ENCODE measurements at places on chromosomes 7 and 10.

DNA sequence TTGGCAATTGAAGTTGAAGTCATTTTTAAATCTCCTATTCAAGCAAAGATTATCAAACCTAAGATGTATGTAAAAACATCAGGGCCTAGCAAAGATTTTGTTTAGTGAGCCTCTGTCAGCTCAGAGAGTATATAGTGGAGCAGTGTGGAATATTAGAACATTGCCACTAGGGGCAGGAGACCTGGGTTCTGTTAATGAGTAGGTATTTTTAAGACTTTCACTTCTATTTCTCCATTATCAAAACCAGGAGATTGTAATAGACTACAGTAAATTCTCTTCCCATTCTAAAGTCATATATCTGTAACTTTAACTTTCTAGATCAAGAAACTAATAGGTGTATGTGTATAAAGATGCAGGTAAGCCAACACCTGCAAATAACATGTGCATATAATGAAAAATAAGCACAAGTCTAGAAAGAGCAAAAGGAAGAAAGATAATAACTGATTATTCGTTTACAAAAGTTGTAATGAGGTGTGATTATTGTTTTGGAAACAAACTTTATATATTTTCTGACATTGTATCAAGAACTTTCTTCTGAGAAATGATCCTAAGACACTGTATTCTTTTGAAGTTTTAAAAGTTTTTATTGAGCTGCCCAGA lies 64.4 kb downstream of the KCND2 start:
- no peak for DNase-seq

- no peak for DNase-seq
These were observed 87.0 kb upstream of the KMT2E start for GRCh38 chr7:104927055-104927454.

GRCh38 chr7:10779465-10780399 lies 193.9 kb upstream of the PHF14 start:
- DNase-seq = peak; percentile 74

DNA sequence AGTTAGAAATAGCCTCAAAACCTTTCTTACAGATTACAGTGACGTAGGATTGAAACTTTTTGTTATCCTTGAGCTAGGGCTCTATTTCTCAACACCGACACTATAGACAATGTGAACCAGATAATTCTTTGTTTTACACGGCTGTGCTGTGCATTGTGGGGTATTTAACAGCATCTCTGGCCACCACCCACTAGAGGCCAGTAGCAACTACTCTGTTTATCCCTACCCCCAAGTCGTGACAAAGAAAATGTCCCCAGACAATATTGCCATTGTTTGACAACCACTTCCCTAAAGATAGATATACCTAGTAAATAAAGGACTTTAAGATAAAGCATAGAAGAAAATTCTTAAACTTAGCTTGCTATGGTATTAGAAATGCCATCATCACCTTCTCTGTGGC lies 359.6 kb downstream of the ARL4A start:
- DNase-seq = no peak

GRCh38 chr7:28358423-28358868 lies 53.9 kb upstream of the CREB5 start:
- no peak for DNase-seq

DNA sequence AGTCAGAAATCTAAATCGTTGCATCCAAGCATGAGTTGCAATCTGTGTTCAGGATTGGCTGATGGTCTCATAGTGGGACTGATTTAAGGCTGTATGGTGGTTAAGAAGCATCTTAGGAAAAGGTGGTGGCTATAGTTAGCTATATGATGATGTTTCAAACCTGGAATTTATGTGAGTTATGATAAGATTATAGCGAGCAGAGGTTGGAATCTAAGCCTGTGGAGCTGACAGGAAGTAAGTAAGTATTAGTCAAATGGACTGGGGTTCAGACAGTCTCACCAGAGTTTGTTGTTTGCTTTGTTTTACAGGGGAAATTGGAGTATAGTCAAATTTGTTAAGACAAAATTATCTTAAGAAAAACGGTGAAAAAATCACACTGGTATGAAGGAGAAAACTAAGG lies 56.7 kb downstream of the ANKRD7 start:
- DNase-seq = no peak

DNA sequence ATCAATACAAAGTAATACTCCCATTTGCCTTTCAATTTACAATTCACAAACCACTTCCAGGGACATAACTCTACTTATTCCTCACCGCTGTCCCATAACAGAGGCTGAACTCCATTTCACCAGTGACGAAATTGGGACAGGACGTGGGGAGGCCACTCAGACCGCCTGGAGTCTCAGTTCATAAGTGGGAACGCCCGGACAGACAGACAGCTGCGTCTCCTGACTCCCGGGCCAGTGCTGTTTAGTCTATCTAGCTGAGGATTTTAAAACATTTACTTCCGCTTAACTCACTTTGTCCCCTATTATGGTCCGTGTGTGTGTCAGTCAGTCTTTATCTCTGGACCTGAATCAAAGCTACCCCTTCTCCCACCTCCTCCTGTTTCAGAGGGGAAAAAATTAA lies 67.4 kb upstream of the ZNF438 start:
- no peak for DNase-seq

DNA sequence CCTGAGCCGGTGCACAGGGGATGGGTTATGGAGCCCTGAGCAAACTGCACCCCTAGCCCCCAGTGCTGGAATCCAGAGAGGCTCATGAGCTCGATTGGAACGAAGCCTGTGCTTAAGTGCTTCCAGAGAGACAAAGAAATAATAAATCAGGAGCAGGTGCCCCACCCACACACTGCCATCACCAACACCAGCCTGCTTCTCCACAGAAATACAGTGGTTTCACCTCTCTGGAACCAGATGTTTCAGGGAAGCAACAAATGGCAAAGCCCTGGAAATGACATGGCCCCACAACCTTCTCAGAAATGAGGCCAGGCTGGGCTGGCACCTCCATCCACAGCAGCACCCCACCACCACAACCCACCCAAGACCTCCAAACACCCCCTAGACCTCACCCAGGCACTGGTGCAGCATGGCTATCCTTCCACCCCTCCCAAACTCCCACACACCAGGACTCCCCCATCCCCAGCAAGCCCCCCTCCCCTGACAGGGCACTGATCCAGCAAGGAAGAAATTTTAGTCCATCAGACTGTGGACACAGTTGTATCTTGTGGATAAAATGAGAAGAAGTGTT lies 4.1 kb upstream of the SLC18A3 start:
- DNase-seq = no peak

- no peak for DNase-seq
These were observed 5.2 kb upstream of the CFAP69 start for GRCh38 chr7:90239625-90240228.

DNA sequence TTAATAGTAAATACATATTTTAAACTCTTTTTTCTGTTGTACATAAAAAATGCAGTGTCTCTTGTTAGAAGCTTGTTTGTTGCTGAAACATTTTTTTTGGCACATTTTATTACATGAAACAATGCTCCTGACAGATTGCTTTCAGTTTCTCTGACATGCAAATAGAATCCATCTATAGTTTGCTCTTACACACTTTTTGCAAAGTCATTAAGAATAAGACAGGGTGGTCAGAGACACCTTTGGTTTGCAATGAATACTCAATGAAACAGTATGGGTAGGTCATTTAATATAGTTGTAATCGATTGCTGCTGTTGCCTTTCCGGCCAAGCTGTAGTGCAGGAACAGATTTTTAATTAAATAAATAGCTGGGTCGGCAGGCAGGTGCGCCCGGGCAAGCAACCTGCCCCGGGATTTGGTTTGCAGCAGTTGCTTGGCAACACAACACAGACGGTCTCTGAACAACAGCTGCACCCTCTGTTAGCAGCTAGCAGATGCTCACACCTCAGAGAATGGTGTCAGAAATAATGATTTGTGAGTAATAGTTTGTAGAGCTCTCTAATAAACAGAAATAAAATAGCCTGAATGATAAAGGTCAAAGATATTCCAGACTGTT lies 115.7 kb upstream of the CACNA2D1 start:
- no peak for DNase-seq

DNA sequence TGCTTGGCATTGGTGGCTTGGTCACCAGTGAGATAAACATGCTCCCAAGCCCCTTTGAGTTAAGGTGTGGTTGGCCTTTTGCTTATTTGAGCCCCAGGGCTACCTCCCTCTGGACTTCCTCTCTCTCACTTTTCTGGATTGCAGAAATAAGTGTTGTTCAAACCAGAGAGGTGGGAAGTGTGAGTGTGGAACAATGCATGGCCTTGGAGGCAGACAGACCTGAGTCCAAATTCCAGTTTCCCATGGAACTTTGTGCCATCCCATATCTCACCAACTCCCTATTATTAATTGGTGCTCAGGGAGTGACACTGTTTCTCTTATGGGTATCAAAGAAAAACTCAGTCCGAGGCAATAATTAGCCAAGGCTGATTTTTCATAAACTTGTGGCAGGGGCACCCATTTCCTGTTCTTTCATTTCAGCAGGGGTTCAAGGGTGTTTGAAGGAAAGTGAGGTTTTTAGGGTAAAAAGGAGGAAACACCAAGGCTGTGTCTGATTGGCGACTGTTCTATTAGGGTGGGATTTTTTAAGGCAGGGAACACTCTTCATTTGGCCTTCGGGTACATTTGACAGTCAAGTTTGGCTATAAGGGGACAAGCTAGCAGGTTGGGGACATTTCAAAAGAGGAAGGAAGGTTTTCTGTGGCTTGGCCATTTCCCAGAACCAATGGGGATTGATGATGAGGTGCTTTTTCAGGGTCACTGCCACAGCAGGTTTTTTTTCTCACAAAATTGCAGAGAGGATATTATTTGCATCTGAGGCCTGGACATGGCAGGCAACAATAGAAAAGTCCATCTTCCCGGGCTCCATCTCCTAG lies 148.8 kb upstream of the NPY start:
- DNase-seq = no peak

DNA sequence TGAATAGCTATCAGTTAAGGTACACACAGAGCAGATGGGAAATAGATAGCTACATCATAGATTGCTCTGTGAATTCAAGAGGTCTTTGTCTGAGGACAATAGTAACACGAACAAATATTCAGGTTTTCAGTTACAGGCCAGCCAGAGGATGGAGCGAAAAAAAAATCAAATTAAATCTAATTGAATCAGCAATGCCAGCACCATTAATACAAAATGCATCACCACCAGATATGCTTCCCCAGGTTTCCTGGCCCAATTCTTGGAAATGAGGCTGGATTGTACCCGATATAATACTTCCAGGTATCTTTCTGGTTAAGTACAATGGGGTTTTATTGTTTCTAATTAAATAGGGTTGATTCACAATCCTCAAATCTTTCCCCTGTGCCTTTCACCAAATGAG lies 975.8 kb upstream of the AUTS2 start:
- DNase-seq = no peak

GRCh38 chr7:45036796-45037195 lies 36.8 kb downstream of the CCM2 start:
- no peak for DNase-seq

GRCh38 chr7:542713-543500 lies 23.3 kb upstream of the PDGFA start:
- no peak for DNase-seq

DNA sequence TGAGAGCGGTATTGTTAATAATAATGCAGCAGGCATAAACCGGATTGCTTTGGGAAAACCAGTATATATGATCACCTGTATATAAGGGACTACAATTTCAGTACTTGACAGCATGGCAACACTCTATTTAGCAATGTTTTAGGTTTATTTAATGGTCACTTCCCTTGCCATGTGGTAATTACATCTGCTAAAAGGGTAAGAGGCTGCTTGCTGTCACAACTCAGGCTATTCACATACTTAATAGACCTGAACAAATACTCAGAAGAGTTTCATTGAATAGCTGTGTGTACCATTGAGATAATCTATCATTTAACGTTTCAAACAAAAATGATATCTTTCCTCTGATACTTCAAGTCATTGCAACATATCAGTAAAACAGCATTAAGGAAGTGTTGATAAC lies 90.1 kb downstream of the PCDH15 start:
- DNase-seq = no peak

GRCh38 chr7:47954231-47954911 lies 6.1 kb upstream of the PKD1L1 start:
- DNase-seq = no peak

DNA sequence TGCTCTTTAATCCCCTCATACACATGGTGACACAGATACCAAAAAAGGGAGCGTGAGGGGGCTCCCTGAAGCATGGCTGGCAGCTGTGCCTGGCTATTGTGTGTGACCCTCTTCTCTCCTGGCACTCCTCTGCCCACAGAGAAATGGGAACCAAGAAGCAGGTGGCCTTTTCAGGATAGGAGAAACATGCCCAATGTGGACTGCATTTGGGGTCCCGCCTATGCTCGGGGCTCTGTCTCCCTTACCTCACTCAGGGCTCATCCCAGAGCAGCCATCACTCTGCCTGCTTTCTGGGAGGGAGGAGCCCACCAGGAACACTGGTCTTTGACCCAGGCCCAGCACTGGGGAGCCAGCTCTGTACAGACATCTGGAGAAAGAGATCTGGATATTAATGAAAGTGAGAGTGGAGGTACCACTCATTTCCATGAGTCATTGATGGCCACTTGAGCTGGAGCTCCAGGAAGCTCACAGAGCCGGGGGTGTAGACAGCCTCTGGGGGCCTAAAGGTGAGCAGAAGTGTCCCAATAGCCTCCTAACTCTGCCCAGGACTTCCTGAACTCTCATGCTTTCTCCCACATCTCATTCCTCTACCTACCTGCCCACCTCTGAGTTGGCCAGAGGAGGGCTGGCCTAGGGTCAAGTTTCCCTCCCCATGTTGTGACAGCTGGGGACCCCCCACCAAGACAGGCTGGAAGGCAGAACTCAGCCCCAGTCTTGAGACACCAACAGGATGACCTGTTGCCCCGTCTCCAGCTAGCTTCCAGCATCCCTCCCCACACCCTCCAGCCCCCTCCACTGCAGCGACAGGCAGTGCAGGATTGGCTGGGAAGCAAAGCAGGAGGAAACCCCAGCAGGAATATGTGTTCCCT lies 42.6 kb downstream of the DRGX start:
- DNase-seq = no peak

DNA sequence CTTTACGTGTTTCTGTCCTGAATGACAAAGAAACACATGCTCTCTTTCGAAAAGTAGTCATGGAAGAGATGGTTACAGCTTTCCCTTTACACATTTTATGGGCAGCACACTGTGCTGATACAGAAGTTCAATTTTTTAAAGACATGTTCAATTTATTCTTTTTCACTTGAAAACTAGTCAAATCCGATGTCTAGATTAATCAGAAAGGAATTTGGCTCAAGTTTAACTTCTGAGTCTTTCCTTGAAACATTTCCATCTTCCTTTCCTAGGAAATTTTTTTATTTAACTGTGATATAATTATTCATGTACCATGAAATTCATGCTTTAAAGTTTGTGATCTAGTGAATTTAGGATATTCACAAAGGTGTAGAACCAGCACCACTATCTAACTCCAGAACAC lies 360.1 kb downstream of the TNS3 start:
- no peak for DNase-seq

DNA sequence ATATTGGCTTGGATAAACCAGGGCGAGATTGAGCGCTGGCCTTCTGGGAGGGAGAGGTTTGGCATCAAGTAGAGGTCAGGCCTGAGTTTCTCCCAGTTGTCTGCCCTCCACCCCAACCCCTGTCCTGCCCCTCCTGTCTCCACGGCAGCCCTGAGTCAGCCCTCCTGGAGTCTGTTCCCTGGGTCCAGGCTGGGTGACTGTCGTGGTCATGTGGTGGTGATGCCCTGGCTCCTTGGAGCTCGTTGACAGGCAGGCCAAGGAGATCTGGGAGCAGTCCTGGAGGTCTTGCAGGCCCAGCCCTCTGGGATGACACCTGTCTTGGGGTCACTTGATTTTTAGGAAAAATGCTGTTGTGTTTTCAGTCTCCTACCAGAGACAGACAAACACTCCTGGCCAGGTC lies 53.6 kb upstream of the PODXL start:
- no peak for DNase-seq
